SW 1271 (cell line): ENCODE measurements at places on chromosomes 7 and 10.

DNA sequence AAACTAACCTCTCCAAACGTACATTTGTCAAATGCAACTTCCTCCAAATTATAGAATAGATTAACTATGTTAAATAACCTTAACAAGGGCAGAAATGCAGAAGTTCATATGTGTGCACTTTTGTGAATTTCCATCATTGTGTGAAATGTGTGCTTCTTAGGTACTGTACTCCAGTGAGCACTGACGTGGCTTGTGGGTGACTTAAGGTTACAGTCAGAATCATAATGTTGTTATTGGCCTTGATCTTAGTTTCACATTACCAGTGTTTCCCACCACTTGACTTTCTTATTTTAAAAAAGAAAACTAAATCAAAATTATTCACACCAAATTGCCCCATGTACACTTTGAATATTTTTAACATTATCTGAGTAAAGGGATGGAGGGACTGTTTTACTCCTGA, 155.1 kb upstream of the FZD8 start:
- no peak for DNase-seq

DNA sequence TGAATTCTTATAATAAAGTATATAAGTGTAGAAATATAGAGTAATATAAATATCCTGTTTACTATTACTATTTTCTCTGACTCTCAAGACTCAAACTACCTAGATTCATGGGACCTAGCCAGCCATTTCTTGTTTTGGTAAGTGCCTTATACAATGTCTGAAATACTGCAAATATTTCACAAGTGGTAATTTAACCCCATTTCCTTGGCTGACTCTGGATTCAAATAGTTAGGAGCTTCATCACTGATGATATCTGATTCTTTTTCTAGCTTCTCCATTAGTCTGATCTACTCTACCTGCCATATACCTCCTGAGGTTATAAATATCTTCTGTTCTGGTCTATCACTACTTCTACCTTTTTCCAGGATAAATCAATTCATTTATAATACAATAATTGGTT, 6.4 kb upstream of the RALA start:
- no peak for DNase-seq

- no peak for DNase-seq
These were observed 19.5 kb downstream of the HSPA12A start for GRCh38 chr10:116722736-116723427.

- DNase-seq = no peak
These were observed 3.8 kb downstream of the FAM133B start for GRCh38 chr7:92586403-92586802.

DNA sequence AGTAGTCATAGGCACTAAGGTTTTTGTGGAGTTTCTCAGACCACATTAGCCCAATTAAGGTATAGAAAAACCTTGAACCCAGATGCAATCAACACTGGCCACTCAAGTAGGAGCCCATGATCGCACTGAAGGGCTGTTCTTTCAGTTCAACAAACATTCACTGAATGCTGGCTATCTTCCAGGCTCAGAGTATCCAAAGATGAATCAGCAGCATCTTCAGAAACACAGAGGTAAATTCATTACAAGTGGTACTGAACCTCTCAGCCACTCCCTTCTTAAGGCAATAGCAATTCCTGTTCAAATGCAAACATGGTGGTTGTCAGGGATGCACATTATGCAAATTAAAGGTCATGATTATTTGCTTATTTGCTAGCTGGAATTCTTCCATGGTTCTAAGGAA, 17.1 kb downstream of the KCNK18 start:
- DNase-seq = no peak

GRCh38 chr10:33494694-33495265, 160.3 kb upstream of the NRP1 start:
- no peak for DNase-seq

DNA sequence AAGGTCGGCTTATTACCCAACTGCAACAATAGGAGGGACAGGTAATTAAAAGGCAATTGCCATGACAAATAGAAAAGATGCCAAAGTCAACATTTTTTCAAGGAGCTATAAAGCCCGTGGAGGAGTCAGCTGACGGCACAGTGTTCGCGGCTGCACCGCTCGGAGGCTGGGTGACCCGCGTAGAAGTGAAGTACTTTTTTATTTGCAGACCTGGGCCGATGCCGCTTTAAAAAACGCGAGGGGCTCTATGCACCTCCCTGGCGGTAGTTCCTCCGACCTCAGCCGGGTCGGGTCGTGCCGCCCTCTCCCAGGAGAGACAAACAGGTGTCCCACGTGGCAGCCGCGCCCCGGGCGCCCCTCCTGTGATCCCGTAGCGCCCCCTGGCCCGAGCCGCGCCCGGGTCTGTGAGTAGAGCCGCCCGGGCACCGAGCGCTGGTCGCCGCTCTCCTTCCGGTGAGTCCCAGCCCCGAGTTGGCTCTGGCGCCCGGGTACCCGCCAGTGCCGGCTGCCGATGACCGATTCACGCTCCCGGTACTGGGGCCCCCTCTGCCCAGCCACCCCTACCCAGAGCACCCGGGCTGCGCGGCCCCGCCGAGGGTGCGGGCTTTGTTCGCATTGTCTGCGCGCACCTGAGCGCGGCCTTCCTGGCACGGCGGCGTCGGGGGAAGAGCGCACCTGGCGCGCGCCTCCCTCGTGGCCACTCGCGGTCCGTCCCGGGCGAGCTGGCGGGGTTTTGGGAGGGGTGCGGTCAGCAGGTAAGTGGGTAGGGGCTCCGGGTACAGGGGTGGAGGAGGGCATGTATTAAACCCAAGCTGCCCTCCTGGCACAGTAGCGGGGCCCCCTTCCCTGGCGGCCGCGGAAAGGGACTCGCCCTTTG, at the start of gene VWA2:
Gene VWA2, plus strand, starts transcription at position 138 of the 877 bp plus-strand sequence. CDS start 9,460 bp downstream, outside the sequence.
- no peak for DNase-seq

DNA sequence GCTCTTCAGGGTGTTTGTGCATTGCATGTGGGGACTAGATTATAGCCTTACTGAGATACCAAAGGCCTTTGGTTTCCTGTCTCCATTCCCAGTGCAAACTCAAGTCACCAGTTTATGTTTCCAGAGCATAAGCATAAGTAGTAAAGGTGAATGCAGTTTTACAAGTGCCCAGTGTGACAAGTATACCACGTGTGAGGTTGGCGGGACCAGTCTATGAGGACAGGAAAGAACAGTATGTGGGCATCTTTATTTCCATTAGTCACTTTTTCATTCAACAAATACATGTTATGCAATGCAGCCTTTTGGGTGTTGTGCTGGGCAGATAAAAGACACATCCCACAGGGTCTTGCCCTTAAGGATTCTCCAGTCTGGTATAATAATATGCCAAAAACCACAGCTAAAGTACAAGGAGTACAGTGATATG, 146.5 kb downstream of the ARID5B start:
- DNase-seq = no peak

DNA sequence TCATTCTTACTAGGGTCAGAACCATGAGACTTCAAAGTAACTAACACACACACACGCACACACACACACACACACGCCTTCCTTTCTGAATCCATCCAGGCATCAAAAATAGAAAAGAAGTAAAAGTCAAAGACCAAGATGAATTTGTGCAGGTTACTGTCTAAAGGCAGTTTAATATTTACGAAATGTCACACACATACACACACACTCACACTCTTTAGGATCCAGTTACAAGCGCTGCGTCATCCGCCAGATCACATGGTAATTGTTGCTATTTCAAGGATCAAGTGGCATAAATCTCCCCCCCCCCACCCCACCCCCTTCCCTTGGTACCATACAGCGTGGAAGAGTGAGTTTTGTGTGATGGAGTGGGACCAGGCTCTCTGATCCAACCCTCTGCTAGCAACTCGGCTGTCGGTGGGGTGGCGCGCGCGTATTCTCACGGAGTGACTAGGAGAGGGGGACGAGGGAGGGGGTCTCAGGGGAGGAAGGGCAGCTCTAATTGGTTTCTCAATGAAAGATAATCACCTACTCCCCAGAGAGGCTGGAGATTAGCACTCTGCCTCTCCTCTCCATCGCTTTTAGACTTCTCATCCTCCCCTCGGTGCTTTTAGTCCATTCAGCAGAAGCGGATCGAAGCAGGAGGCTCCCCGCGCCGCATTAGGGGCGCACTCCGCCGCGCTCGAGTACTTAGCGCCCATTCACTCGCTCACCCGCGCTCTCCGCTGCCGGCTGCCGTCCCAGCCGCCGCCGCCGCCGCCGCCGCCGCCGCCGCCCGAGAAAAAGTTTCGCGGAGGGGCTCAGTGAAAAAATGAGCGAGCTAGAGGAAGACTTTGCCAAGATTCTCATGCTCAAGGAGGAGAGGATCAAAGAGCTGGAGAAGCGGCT, 83.5 kb upstream of the PRKG1 start:
- no peak for DNase-seq

DNA sequence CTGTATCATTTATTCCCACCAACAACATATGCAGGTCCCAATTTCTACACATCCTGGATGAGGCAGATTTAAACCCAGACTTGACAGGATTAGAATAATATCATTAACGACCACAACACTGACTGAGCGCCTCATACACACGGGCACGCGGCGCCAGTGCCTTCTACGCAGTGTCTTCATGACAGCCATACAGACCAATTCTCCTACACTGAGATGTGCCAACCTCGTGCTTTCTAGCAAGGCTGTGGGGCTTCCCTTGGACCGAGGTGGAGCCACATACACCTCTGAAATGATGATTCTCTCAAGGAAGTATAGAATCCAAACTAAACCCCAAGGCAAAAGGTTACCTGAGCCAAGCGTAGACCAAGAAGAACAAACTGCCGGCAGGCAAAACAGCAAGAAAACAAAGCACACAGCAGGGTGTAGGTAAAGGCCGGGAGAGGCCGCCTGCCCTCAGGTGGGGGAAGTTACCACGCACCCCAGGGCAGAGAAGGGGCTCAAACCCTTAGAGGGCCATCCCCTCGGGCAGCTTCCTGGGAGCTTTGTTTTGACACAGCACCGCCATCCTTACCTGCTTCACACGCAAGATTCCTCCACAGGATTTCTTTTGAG, 75.8 kb downstream of the DLG5 start:
- DNase-seq = no peak

DNA sequence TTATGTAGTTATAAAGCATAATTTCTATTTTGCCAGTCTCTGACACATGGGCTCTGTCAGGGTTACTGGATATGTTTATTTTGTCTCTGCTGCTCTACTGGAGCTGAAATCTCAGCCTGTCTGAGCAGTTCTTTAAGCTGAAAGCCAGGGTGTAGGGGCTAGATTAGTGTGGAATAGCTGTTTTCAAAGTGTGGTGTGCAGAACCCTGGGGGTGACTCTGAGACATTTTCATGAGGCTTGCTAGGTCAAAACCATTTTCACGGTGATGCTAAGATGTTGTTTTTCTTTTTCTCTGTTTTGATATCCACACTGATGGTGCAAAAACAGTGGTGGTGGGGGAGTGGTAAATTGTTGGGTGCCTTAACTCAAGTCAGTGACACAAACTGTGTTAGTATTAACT, 45.5 kb downstream of the CREM start:
- no peak for DNase-seq

- no peak for DNase-seq
These were observed 141.7 kb downstream of the MACC1 start for GRCh38 chr7:20075440-20075839.

DNA sequence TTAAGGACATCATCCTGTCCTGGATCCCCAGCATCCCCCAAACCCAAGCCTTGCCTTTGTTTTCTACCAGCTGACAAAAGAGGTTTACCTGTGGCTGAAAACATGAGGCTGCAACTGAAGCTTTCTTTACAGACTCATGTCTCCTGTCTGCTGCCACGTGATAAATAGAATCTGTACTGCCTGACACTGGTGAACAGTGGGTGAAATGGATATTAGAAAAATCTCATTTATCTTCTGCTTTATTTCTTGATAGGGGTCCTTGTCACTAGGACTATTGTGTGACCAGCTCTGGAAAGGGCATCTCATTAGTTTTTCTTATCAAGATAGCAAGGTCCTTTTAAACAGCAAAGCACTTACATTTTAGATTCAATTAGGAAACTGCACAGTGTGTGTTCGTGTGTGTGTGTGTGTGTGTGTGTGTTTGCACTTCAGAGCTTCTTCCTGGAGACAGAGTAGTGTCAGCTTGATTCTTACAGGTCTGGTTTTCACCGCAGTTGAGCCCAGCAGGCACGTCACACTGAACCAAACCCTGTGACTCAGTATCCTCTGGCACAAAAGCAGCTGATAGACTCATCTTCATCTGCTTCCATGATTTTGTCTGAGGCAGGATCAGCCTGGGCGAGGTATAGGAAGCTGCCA, 373.5 kb upstream of the CELF2 start:
- no peak for DNase-seq

DNA sequence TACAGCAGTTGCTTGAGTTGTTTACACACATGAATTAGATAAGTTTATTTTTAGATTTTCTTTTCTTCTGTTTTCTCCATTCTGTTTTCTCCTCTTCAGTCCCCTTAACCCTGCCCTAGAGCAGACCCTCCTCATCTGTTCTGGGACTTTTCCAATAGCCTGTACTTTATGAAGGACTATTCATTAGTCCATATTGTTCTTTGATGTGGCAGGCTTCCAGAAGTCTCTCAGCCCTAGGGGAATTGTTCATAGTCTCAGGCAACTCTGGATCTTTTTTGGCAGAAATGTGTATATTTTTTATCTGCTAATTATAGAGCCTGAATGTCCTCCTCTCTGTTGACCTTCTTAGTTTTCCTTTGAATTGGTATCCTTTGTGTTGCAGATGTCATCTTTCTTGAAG, 25.4 kb downstream of the KAT6B start:
- no peak for DNase-seq

- DNase-seq = no peak
These were observed 11.9 kb upstream of the CALU start for GRCh38 chr7:128727239-128727638.

- DNase-seq = no peak
These were observed 80.7 kb downstream of the CDK6 start for GRCh38 chr7:92755680-92756079.

DNA sequence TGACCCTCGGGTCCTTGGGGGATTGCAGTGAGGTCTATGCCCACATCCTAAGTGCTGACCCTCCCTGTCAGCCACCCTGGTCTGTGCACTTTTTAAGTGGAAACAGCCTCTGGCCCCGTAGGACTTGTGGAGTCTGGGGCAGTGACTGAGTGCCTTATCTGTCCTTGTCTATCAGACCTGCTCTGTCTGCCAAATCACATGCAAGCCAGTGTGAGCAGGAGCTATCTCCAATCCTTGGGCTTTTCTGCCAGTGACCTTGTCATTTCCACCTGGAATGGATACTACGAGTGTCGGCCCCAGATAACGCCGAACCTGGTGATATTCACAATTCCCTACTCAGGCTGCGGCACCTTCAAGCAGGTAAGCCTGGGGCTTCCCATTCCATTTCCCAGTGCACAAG, 62.7 kb downstream of the C10orf120 start:
- DNase-seq = no peak

- no peak for DNase-seq
These were observed 208.1 kb downstream of the TCF7L2 start for GRCh38 chr10:113158183-113158582.
